ENCODE measurements at places on chromosomes 4 and X. TPM values are rescaled to one million over a fixed set of nuclear protein-coding genes. Genes with fewer than 3 reads are reported as not detected.

Gene USP17L20
- polyA plus RNA-seq: not detected

Gene CYSLTR1
- polyA plus RNA-seq: not detected

Gene HMGB3
- 145 TPM for polyA plus RNA-seq

Gene OCRL
- polyA plus RNA-seq: 7.9 TPM

Gene GAGE13
- not detected for polyA plus RNA-seq

Gene MORF4L2
- 226 TPM for polyA plus RNA-seq

Gene COX7B2
- polyA plus RNA-seq: not detected

Gene TCEAL2
- not detected for polyA plus RNA-seq

Gene FRMPD3
- not detected for polyA plus RNA-seq

Gene RIPPLY1
- not detected for polyA plus RNA-seq

Gene NDST4
- not detected for polyA plus RNA-seq

DNA sequence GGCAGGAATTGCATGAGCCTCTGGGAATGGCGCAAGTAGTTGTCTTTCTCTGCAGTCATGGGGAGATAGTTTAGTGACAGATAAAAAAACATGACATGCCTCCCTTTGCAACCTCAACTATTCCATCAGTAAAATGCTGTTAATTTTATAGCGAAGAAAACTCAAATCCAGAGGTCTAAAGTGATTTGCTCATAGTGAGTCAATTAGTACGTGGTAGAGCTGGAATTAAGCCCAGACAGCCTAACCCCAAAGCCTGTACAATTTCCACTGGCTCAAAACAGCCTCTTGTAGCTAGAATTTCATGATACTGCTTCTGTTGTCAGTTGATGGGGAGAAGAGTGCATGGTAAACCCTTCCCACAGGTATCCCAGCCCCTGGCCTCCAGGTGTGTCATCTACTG, 81.3 kb upstream of the TRPC5 start:
- DNase-seq: no peak

DNA sequence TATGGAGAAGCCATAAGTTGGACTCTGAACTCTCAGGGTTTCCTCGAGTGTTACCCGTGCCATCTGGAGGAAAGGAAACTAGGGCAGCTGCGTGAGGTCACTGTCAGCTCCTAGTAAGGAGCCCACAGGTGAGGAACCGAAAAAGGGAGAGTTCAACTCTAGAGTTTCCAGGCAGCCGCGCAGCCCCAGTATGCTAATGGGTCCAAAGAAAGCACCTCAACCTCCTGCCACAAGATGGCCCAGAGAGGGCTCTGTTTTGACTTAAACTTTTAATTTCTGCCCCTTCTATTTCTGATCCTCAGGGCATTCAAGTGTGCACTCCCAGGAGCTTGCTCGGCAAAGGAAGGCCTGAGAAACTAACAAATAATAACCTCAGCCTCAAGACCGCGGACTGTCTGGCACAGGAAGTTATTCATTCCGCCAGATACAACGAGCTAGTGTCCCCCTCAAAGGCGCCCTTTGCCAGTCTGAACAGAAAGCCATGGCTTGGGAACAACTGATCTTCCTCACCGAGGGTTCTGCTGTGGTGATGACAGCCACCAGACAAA, 13.9 kb downstream of the SCARB2 start:
- DNase-seq: no peak

DNA sequence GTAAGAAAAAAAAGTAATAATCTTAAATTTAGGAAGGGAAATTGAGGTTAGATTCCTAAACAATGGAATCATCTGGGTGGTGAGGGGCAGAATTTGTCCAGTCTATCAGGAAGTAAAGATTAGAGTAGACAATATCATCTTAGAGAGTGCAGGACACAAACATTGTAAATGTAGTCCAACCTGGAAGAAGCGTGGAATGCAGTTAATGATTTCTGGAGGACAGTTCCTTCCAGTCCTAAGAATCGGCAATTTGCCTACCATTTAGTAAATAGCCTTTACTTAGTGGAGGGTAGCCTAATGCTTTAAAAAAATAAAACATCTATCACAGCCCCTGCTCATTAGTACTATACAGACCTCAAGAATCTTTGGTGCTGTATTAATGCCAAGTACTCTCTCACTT, 147.5 kb upstream of the TTC29 start:
- no peak for DNase-seq

- DNase-seq: no peak
These were observed 198.1 kb downstream of the SOWAHB start for GRCh38 chr4:76699751-76700310.

DNA sequence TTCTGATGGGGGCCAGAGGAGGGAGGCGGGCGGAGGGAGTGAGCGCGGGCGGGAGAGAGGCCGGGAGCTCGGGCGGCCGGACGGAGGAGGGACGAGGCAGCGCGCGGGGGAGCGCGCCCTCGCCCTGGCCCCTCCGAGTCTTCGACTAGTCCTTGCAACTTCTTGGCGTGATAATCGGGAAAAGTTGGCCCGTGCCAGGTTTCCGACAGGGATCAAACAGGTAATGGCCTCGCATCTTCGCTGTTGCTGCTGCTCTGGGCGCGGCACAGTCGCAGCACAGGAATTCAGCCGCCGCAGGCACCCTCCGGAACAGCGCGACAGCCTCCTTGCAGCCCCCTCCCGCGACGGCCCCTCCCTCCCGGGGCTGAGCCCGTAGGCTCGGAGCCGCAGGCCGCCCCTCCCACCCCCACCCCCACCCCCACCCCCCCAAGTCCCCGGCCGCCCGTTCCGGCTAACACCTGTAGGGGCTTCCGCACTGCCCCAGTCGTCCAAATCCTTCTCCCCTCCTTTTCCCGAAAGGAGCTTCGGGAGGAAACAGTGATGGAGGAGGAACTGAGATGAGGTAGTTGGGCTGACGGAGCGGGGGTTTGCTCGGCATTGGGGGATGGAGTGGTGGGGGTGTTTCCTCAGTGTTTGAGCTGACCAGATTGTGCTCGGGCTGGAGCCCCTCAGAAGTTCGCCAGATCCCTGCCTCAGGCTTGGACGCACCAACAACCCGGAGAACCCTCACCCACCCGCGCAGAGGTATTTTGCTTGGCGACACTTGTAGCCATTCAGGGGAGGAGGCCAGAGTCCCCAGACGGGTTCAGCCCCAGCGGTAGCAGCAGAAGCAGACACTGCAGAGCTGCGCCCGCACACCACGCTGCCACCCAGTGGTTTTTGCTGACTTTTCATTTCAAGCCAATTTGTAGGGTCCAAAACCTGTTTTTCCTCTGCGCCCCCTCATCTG, at the start of gene FGF13:
Gene FGF13, minus strand, starts transcription at position 319 of the 949 bp plus-strand sequence. CDS start 714 bp downstream, outside the sequence.
- no peak for DNase-seq

- DNase-seq: no peak
These were observed 460.8 kb downstream of the SLITRK2 start for GRCh38 chrX:146278381-146278780.

DNA sequence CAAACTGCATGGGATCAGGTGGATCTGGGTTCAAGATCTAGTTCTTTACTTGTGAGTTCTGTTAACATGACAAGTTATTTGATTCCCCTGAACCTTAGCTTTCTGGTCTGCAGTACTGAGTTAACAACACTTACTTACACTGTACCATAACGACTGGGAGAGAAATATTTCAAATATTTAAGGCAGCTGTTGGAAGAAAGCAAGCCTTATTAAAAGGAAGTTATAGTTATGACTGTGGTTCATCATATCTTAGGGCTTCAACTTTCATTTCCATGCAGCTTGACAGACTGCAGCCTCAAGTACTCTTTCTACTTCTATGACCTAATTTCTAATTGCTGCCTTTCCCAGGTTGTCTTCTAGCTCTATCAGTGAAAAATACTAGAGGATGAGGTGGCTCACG, 40.0 kb upstream of the PDGFRA start:
- no peak for DNase-seq

DNA sequence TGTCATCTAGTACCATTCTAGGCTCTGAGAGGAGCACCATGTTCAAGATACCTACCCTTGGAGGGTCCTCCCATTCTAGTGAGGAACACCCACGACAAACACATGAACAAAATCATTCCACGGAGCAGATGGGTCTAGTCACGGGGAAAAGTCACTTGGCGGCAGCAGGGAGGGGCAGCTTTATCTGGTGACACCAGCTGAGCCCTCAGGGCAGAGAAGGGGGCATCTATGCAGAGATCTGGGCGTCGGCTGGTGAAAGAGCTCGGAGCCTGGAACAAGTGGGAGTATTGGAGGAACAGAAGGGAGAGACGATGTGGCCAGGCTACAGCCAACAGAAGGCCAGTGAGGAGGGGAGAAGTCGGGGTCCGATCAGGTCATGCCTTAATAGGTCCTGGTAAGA, 11.9 kb upstream of the PDHA1 start:
- no peak for DNase-seq

DNA sequence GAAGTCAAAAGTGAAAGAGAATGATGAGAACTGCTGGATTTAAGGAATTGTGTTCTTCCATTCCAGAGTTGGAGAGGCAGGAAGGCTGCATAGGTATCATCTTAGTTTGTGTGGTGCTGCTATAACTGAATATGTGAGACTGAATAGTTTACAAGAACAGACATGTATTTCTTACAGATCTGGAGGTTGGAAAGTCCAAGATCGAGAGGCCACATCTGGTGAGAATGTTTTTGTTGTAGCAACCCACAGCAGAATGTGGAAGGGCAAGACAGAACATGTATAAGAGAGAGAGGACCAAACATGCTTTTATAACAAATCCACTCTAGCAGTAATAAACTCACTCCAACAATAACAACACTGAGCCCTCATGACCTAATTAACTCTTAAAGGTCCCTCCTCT, 408.6 kb downstream of the FAM47B start:
- peak; percentile 84 for DNase-seq

DNA sequence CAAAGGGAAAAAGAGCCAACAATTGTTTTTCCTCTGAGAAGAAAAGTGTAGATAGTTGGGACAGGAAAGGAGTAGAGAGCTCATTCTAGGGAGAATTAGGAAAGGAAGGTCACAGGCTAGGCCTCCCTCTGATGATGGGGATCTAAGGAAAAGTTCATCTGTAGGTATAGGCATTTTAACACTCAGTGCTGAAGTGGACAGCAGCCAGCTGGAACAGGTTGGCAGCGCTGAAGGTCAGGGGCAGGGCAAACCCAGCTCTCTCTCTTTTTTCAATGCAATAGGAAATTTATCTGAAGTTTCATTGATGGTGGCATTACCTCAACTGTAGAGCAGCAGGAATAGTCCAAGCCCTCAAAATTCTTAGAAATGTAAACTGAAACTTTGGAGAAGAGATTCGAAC, 98.5 kb upstream of the ETNPPL start:
- no peak for DNase-seq

- no peak for DNase-seq
These were observed 192.8 kb upstream of the BCOR start for GRCh38 chrX:40290517-40290916.

DNA sequence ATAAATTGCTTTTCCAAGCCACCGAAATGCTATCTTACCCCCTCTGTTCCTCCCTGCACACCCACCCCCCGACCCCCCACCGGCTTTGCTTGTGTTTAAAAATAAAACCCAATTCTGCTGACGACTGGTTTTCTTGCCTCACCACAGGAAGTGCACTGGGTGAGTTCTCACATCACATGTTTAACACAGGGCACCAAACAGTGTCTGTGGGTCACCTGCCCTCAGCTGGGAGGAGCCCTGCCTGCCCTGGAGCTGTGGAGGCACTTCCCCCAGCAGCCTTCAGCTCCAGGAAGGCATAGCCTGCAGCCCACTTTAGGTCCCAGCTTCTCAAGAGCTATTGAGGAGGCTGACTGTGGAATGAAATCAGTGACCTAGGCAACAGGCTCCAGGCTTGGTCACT, 8.8 kb downstream of the TMEM255A start:
- DNase-seq: no peak

DNA sequence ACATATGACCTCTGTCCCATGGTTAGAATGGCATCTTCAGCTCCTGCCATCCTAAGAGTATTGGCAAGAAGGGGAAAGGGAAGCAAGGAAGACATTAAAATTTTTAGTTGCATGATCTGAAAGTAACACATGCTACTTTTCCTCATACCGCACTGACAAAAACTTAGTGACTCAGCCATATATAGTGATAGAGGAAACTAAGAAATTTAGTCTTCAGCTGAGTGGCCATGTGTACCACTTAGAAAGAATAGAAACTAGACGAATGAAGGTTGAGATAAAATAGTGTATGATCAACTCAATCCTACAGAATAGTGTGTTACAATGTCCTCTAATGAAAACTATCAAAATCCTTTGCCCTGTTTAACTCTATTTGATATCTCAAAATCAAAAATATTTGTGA, 164.1 kb downstream of the PPP3CA start:
- DNase-seq: no peak

GRCh38 chr4:158008551-158009218, 164.1 kb downstream of the GASK1B start:
- peak; percentile 42 for DNase-seq

DNA sequence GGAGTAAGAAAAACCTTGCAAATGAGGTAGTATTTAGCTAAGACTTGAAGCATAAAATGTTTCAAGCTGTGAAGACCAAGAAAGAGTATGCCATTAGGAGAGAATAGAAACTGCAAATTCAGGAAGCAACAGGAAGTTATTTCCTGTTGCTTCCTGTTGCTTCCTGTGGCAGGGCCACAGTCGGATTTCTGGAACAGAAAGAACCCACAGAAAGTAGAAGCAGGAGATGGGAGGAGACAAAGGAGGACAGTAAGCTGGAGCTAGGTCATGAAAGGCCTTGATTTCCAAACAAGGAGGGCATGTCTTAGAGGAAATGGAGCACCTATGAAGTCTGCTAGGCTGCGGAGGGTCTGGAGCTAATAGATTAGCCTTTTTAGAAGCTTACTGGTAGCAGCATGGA, 17.2 kb downstream of the ASB11 start:
- no peak for DNase-seq

- peak; percentile 72 for DNase-seq
These were observed 40.8 kb upstream of the VEGFD start for GRCh38 chrX:15425024-15425423.

DNA sequence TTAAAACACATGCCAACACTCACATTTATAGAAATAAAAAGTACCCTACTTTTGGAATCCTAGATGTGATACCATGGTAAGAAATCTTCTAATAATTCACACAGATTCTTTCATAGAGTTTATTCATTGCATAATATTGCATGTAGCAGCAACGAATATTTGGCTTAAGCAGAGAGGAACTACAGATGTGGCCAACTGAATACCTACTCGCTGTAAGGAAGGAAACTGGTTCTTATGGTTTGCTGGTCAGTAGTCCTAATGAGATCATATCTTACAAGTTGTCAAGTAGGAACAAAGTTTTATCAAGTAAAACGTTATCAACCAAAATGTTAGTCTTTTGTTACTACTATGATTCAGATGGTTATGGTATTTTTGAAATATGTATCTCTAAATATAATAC, 996.1 kb downstream of the PDHA2 start:
- DNase-seq: no peak

DNA sequence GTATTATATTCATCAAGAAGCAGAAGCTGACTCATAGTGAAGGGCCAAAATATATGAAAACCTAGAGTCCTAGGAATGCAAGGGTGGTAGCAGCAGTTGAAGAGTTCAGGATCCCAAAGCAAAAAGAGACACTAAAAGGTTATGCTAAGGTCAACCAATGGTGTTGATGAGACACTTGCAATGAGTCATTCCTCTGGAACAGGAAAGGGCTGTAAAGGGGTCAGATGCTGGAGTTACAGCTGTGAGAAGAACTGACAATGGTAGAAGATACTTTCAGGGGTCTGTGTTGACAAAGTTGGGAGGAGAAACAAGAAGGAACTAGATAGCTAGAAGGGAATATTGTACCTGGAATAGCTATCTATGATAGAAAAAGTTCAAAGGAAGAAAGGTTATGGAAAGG, 47.5 kb downstream of the ZGRF1 start:
- DNase-seq: no peak

GRCh38 chr4:145483514-145483913, 1.9 kb downstream of the SMAD1 start:
- no peak for DNase-seq

- DNase-seq: peak; percentile 68
These were observed 926.6 kb downstream of the STIM2 start for GRCh38 chr4:27787195-27787594.

Measured in foreskin keratinocyte (primary cell).